ENCODE measurements at places on chromosomes 5 and 9.

- DNase-seq: peak; percentile 40
Observed at GRCh38 chr9:25964239-25964638, 286.0 kb upstream of the TUSC1 start.

DNA sequence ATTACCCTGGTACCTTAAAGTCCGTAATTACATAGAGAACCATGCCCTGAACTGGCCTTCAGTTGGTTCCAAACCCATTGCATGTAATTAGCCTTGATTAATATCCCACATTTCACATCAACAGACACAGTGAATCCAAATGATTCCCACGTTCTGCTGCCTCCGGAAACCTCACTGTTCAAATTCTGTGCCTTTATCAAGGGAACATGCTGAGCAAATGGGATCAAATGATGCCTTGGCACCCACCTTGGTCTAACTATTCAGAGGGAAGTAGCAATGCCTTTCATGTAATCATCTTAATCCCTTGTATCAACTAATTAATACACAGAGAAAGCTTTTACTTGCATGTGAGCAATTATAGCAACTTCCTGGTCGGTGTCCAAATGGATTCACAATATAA is 100.6 kb downstream of the EFNA5 start:
- no peak for DNase-seq

DNA sequence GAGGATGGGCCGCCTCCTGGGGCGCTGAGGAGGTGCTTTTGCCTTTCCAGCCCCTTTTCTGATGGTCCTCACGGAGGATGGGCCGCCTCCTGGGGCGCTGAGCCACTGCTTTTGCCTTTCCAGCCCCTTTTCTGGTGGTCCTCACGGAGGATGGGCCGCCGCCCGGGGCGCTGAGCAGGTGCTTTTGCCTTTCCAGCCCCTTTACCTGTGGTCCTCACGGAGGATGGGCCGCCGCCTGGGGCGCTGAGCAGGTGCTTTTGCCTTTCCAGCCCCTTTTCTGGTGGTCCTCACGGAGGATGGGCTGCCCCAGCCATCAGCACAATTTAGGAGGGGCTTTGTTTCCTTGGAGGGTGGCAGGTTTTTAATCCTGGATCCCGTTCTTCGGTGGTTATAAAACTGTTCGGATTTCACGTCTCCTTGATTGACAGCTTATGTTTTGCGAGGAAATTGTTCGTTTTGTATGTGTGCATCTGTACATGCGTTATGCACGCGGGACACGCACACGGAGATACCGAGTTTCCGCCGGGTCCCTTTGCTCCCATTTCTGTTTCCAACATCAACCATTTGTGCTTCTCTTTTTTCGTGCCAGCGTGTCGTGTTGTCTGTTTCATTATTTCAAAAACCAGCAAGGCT is 34.7 kb upstream of the SLC9A3 start:
- no peak for DNase-seq

- no peak for DNase-seq
Observed at GRCh38 chr9:98231770-98232478, 23.5 kb downstream of the TBC1D2 start.

GRCh38 chr5:92674321-92674720 is 906.7 kb downstream of the NR2F1-AS1 start:
- no peak for DNase-seq

GRCh38 chr9:13427587-13427986 is 148.1 kb upstream of the MPDZ start:
- DNase-seq: peak; percentile 45

DNA sequence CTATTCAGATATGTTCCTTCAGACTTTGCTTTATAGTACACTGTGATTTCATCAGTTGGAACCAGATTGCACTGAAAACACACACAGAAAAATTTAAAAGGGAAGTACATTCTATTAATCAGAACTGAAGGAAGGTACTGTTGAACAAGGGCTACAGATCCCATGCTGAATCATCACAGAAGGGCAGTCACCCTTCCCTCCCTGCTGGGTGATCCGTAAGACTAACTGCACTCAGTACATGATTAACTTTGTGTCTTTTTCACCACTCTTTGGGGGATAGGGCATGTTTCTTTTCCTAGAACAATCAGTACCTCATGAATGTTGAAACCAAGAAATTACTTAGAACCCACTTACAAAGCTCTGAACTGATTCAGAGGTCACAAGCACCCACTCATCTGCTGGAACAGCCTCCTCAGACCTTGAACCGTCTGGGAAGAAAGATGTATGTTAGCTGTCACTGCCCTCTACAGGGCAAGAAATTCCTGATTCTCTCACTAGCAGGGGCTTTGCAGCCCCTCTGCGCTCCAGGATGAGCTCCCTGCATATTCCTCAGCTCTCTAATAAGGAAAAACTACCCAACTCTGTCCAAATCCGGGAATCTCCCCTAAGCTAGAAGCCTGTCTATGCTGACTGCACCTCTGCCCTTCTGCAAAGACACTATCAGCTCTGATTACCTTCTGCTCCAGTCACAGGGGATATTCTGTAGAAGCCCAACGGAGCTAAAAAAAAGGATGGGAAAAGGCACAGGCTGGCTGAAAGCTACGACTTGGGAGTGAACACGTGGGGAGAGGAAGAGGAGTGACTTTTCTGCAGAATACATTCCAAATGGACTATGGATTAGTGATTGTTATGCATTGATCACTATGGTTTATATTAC is 51.0 kb downstream of the IARS1 start:
- DNase-seq: no peak

- peak; percentile 58 for DNase-seq
Observed at GRCh38 chr5:127649018-127649439, at the start of gene CTXN3. Gene CTXN3, plus strand, starts transcription at chr5:127649082. Its CDS starts 8,440 bp downstream, at chr5:127657522.

DNA sequence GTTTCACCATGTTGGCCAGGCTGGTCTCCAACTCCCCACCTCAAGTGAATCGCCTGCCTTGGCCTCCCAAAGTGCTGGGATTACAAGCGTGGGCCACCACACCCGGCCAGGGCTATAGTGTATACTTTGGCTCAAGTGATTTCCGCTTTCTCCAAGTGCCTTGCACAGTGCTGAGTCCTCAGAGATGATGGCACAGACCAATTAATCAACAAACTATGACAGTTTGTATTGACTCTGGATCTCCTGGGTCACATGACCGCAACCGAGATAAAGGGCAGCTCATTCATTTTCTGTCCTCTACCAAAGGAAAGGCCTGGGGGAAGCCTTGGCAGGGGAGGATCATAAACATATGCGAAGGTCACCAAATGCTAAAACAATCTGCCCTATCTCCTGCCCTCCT is 11.4 kb upstream of the LARP1 start:
- no peak for DNase-seq

DNA sequence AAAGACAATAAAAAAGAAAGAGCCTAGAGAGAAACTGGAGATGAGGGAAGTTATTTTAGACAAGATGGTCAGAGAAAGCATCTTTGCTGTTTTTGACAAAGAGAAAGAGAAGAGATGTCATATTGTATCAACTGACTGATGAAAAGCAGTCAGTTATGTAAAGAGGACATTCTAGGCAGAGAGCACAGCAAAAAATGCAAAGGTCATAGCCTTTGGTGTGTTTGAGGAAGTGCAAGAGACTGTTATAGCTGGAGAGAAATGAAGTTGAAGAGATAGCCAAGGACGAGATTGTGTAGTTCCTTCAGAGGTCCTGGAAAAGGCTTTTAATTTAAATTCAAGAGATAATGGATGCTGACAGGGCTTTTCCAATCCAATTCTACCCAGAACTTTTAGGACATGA is 342.4 kb downstream of the RASEF start:
- no peak for DNase-seq
